ENCODE measurements at places on chromosomes 4 and X.

GRCh38 chrX:17590892-17591740 lies 146.2 kb upstream of the SCML1 start:
- H3K27me3 ChIP-seq, result peaks cover 2% of the 10 kb centered on the region
- H3K4me3 ChIP-seq, result peak overlapping the region; percentile 7
- peak; percentile 72 for DNase-seq
- H3K36me3 ChIP-seq, result peaks cover 7% of the 10 kb centered on the region

- no peak overlapping the region for H3K4me3 ChIP-seq
- DNase-seq, result no peak
- no peak overlapping the region for H3K27ac ChIP-seq
- peaks cover 10% of the 10 kb centered on the region for H3K36me3 ChIP-seq
Measured at GRCh38 chr4:147799986-147800555, 68.2 kb downstream of the ARHGAP10 start.

DNA sequence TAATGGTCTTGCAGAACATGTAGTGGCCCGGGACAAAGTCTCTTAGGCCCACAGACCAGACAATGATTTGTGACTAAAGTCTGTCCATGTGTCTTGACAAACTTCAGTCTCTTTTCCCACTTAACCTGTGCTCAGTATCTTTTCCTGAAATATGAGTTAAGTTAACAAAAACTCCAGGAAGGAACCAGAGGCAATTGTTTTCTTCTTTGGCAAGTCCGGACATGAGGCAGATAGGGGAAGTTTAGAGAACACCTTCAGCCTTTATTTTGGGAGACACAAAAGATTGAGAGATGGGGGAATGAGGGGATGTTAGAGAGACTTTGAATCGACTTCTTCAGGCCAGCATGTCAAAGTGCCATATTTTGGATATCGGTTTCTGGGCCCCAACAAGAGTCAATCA lies 80.2 kb upstream of the FRMPD4 start:
- no peaks in the 10 kb centered on the region for H3K4me1 ChIP-seq
- no peak for DNase-seq
- H3K27me3 ChIP-seq, result no peaks in the 10 kb centered on the region
- H3K4me3 ChIP-seq, result no peak overlapping the region
- no peaks in the 10 kb centered on the region for H3K36me3 ChIP-seq

- no peak overlapping the region for H3K4me3 ChIP-seq
- no peaks in the 10 kb centered on the region for H3K4me1 ChIP-seq
- no peak for DNase-seq
- peaks cover 4% of the 10 kb centered on the region for H3K36me3 ChIP-seq
- no peaks in the 10 kb centered on the region for H3K27me3 ChIP-seq
Measured at GRCh38 chrX:41824551-41824950, 98.8 kb downstream of the CASK start.

DNA sequence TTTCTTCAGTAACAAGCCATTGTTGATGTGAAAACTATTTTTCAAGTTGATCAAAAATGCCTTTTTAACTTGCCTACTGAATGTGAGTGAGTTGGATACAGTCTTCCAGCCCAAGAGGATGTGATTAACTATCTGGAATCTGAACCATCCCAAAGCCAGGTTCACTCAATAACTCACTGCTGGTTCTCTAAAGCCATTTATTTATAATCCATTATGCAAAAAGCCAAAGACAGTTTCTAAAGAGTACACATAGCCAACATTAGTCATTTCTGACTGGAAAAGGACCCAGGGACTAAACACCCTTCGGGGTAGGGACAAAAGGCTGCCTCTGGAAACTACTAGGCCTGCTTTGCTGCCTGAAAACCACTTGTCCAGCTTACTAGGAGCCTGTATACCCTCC lies 109.6 kb downstream of the SHROOM4 start:
- no peak for DNase-seq
- no peak overlapping the region for H3K27ac ChIP-seq
- no peaks in the 10 kb centered on the region for H3K36me3 ChIP-seq
- no peaks in the 10 kb centered on the region for H3K27me3 ChIP-seq
- H3K4me1 ChIP-seq, result peaks cover 20% of the 10 kb centered on the region

DNA sequence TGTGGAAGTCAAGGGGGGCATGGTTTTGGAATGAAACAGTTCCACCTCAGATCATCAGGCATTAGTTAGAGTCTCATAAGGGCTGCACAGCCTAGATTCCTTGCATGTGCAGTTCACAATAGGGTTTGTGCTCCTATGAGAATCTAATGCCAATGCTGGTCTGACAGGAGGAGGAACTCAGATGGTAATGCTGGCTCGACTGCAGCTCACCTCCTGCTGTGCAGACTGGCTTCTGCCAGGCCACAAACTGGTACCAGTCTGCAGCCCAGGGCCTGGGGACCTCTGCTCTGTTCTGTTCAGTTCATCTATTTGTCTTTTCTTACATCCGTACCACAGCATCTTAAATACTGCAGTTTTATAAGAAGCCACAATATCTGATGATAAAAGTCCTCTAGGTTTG lies 12.2 kb upstream of the MSL3 start:
- H3K27ac ChIP-seq, result no peak overlapping the region
- no peaks in the 10 kb centered on the region for H3K27me3 ChIP-seq
- no peaks in the 10 kb centered on the region for H3K36me3 ChIP-seq
- no peak overlapping the region for H3K4me3 ChIP-seq
- DNase-seq, result no peak

DNA sequence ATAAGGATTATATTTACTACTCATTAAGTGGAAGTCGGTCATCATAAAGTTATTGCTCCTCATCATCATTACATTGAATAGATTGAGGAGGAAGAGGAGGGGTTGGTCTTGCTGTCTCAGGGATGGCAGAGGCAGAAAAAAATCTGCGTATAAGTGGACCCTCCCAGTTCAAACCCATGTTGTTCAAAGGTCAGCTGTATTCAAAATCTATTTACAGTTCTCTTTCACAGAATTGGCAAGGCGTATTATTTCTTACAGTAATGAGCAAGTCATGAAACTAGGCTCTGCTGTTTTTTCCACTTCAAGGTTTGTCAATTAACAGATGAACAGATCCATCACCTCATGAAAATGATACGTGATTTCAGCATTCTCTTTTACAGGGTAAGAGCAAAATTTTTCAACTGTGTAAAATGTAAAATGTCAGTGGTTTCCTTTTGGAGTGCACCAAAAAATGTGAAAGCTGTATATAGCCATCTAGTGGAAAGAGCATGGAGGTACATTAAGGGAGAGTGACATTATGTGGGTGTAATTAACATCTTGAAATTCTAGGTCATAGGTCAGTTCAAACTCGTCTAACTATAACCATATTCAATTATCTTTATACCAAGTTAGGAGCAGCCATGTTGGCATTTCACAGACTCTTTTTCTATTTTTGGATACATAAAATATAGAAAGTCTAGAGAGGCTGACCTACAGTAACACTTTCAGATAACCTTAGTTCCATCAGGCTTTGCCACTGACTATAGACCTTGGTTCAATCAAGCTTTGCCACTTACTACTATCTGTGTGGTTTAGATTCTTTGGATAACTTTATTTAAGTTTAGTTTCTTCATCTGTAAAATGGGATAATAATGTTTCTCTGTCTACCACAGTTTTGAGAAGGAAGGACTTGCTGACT lies 30.1 kb downstream of the NEIL3 start:
- H3K27ac ChIP-seq, result no peak overlapping the region
- H3K36me3 ChIP-seq, result peaks cover 5% of the 10 kb centered on the region
- no peak for DNase-seq
- H3K4me1 ChIP-seq, result no peaks in the 10 kb centered on the region
